Hypothalamus (tissue), 51 donors: ENCODE measurements at places on chromosomes 13 and 19.

DNA sequence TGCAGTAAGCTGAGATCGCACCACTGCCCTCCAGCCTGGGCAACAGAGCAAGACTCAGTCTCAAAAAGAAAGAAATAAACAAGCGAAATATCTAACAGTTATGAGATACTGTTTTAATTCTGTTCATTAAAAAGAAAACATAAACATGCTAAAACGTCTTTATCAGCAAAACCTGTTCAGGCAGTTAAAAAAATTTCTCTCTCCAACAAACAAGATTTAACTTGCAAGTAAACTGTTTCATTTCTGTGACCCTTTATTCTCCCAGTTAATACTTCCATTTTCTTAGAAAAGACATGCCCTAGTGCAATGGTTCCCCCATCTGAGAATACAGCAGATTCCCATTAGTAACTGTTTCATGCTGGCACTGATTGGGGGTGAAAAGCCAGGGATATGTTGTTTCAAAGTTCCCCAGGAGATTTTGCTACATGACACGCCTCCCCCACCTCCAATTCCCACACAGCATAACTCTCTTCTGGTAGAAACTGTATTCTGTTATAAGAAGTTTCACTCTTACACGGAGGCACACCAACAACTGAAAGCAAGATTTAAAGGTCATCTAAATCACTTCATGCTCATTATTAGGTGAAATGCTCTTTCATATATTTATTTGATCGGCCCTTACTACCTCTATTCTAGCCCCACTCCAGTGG lies 24.4 kb downstream of the ELF1 start:
- DNase-seq, result no peak

GRCh38 chr19:1107661-1108261 lies 4.0 kb downstream of the GPX4 start:
- no peak for DNase-seq

DNA sequence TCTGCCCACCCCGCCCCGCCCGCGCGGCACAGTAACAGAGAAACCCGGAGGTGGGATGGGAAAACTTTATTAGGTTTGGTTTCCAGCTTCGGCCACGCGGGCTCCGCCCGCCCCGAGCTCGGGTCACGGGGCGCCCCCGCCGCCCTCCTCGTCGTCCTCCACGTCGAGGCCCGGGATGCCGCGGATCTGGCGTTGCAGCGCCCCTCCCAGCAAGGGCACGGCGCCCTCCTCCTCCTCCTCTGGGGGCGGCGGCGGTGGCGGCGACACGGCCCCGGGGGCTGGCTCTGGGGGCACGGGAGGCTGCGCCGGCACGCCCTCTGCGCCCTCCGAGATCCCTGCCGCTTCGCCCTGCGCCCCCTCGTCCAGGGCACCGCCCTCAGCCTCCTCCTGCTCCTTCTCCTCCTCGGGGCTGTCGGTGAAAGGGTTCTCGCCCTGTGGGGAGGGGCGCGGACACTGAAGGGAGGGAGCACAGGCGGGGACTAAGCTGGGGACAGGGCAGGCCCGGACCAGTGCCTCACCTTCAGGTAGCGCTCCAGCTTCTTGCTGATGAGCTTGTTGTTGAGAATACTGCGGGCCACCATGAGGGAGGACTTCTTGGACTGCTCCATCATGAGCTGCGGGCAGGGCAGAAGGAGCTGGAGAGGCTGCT lies 536 bp upstream of the AKAP8 start:
- DNase-seq, result no peak

GRCh38 chr13:35501661-35502235 lies 25.3 kb upstream of the MAB21L1 start:
- DNase-seq, result no peak

- DNase-seq, result no peak
Observed at GRCh38 chr19:10104665-10105508, 1.3 kb upstream of the PPAN start.

- DNase-seq, result no peak
Observed at GRCh38 chr13:40598569-40598968, 67.9 kb downstream of the FOXO1 start.

GRCh38 chr13:21998279-21998990 lies 327.6 kb downstream of the FGF9 start:
- no peak for DNase-seq

- DNase-seq, result no peak
Observed at GRCh38 chr19:2413629-2414028, 13.8 kb downstream of the TIMM13 start.

DNA sequence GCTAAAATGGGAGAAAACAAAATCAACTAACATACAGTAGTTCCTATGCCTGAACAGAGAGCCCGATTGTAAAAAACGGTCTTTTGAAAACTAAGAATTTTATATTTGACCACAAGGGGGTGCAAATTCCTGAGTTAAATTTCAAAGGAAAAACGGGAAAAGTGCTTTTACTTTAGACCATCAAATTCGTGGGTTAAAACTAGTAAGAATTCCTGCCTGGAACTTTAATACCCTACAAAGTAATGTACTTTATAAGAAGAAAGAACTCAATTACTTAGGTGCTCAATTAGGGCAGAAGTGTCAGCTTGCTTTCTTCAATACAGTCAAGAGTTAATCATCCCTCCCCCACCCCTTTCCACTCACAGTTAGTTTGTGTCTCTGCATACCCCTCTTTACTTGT lies 69.8 kb downstream of the KCNRG start:
- DNase-seq, result no peak

- DNase-seq, result no peak
Observed at GRCh38 chr13:113915786-113916329, 52.0 kb upstream of the GAS6 start.
